ENCODE measurements at places on chromosomes 7 and 10. TPM values are rescaled to one million over a fixed set of nuclear protein-coding genes. Genes with fewer than 3 reads are reported as not detected.

GRCh38 chr10:127168261-127168660, 28.1 kb downstream of the INSYN2A start:
- no peak for DNase-seq

DNA sequence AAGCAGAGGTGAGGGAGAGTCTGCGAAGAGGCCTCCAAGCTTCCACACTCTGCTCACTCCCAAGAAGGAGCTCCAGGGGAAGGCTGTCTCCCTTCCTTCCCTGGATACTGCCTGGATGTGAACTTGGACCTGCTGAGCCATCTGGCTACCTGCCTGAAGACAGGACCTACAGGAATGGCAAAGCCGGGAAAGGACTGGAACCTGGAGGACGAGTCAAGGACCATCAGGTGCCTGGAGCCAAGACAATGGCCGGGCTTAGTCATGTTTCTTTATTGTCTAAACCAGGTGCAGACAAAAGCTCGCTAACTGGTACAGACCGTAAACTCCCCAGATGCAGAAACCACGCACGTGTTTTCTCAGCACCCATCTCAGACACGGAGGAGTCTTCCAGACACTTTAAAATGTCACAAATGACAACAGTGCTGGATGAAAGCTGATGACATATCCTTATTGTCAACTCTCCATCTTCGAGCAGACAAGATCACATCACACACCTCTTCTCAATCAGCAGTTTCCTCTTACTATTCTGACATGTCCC, 12.1 kb downstream of the ASB13 start:
- no peak for DNase-seq

DNA sequence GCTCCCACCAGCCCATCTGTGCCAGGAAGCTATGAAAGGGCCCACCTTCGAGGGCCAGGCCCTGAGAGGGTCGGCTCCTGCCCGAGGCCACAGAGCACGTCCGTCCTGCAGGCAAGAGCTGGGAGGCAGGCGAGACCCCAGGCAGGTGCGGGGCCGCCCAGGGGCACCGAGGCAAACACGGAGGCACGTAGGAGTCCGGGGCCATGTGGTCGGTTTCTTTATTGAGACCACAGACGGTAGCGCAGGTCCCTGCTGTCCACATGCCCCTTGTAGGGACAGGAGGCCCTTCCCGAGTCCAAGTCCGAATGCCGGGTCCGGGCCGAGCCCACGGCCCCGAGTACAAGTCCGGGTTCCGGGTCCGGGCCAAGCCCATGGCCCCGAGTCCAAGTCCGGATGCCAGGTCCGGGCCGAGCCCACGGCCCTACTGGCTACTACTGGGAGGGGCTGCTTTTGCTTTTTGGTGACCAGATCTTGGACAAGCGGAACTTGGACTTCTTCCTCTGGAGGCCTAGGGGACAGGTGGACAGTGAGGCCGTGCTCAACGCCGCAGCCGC, 25.0 kb downstream of the MICALL2 start:
- DNase-seq: no peak

DNA sequence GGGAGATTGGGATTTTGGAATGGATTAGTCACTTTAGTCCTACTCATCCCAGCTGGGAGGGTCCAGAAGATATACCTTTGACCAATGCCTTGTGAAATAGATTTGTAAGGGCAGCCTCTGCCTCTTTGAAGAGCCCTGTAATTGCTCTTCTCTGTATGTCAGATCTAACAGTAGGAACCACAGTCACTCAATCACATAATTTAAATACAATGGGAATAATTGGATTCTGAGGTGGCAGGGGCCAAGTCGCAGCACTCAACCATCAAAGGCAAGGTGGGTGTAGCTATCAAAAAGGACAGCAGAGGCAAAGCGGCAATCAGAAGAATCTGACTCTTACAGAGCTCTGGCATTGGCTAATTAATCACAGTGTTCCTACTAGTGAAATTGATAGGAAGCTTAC, 650.9 kb upstream of the ANKRD30A start:
- no peak for DNase-seq

- no peak for DNase-seq
These were observed 43.1 kb upstream of the HSPB1 start for GRCh38 chr7:76259124-76260093.

DNA sequence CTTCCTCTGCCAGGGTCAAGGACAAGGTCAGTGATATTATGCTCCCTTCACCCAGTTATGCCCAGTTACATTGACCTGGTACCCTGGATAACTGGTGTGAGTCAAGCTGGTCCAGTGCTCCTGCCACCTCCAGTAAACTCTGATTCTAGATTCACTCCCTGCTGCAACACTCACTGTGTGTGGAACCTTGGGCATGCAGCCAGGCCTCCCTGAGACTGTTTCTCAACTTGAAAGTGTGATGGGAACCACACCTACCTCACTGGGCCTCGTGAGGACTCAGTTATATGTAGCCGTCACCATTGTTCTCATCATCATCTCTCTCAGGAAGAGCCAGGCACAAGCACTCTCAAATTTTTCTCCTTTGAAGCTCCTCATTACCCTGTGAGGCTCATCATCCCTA, 935 bp upstream of the ZNF736 start:
- DNase-seq: peak; percentile 12

- DNase-seq: no peak
These were observed 87.5 kb upstream of the GATA3 start for GRCh38 chr10:7967035-7967434.

DNA sequence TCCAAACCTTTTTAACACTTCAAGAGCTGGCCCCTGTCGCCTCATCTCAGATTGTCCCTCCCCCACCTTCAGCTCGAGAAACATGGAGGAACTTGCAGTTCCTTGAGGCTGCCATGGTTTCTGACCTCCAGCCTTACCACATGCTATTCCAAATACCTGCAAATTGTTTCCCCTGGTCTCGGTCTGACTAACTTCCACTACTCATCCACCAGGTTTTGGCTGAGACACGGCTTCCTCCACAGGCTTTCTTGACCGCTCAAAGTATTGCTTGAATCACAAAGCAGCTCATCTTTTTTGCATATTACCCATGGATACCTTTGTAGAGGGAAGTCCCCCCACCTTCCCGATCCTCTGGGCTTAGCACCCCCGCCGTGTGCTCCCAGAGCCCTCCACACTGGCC, 5.2 kb upstream of the SAMD8 start:
- DNase-seq: no peak

DNA sequence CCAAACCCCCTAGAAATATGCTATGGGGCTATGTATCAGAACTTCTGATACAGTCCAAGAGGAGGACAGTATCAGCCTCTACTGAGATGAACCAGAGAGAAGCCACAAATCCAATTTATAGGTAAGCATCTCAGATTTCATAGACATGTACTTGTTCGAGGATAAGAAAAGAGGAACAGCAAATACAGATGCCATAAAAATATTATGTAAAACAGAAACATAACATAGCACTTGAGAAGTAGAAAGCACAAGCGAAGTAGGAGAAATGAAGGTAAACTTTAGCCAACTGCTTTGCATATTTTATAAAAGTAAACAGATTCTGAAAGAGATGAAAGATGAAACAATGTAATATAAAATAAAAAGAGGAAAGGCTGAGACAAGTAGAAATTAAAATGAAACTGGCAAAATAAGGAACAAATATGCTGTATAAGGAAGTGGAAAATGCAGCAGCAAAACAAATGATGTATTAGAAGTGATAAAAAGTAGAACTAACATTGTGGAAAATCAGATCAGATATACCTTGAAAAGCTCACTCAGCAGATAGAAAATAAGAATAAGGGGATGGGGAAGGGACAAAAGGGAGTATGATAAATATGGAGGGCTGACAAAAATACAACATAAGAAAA, 135.1 kb downstream of the SKAP2 start:
- no peak for DNase-seq

DNA sequence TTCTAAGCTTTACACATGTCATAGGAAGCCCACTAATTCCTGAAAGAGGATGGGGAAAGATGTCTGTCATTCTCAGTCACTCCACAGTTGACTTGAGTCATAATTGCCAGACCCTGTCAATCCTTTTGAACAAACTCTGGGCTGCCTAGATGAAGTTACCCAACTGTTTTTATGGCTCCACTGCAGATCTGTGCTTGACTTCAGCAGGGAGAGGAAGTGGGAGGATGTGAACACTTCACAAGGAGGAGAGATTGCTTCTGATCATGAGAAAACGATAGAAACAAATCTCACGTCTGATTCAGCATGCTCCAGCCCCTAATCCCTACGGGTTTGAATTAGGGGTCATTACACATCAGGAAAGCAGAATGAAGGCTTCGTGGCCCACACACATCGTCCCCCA, 596.6 kb upstream of the CELF2 start:
- no peak for DNase-seq

GRCh38 chr10:77619964-77620703, 17.5 kb downstream of the KCNMA1 start:
- no peak for DNase-seq

DNA sequence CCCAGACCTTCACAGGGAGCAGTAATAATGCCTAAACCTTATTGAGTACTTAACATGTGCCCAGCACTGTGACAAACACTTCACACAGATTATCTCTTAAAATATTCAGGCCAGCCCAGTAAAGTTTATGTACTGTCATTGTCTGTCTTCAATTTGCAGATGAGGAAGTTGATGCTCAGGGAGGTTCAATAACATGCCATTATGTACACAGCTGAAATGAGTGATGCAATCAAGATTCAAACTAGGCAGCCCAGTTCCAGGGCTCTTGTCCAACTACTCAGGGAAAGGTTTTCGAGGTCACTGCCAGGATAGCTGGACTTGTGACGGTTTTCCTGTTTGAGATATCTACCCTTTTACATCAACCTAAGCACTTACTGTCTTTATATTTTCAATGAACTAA, 56.1 kb downstream of the AUTS2 start:
- DNase-seq: no peak

GRCh38 chr10:118966076-118966849, 63.3 kb upstream of the NANOS1 start:
- peak; percentile 21 for DNase-seq

- no peak for DNase-seq
These were observed 74.0 kb downstream of the JMJD1C start for GRCh38 chr10:63391812-63392211.

DNA sequence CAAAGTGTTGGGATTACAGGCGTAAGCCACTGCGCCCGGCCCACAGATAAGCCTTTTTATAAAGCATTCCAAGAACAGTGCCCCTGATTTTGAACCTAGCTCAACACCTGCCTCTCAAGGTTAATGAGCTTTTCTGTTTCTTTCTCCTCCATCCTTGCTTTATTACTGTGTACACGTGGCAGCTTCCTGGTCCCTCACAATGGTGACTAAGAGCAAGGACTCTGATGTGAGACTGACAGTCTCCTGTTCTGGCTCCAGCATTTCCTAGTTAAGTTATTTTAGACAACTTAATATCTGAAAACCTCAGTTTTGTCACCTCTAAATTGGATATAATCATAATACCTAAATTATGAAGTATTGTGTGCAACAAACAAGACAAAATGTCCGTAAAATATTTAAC, 9.9 kb downstream of the HABP2 start:
- no peak for DNase-seq

- DNase-seq: no peak
These were observed 9.9 kb upstream of the GSAP start for GRCh38 chr7:77426052-77426404.

GRCh38 chr7:94003446-94004023, 620 bp downstream of the BET1 start:
- no peak for DNase-seq

GRCh38 chr10:68665841-68666240, 55.2 kb upstream of the CCAR1 start:
- no peak for DNase-seq

- DNase-seq: no peak
These were observed 261.0 kb upstream of the MKLN1 start for GRCh38 chr7:131066635-131067034.

DNA sequence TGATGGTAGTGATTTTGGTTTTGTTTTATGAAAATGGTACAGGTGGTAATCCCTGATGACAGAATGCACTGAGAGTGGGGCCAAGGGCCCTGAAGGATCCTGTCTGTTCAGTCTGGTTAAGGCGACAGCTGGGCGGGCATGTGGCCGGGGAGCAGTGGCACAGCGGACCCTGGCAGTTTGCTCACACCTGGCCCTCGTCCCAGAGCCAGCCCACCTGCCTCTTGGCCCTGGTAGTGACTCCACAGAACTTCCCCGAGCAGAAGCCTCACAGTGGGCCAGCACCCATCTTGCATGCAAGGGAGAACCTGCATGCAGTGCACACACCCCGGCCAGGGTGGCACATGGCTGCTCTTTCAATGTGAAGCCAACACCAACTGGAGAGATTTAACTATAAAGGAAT, 82.8 kb downstream of the ALOX5 start:
- no peak for DNase-seq

DNA sequence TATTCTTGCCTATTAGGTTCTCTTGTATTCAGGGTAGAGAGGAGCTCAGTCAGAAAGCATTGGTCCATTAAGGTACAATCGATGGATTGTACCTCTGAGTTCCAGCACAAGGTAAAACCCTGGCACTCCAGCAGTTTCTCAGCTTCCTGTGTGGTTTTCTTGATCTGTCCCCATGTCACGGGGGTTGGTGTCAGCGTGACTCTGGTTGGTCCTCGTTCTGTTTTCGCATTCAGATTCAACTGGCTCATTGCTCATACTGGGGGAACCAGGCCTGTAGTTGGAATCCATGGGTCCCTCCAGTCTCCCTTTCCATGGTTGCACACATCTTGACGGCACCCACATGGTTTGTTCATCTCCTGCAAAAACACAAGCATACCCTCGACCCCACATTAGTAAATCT, 32.7 kb upstream of the RASGEF1A start:
- no peak for DNase-seq

GRCh38 chr10:100267239-100268104, at the start of gene CWF19L1:
Gene CWF19L1, minus strand, starts transcription at chr10:100267638. Its CDS starts 45 bp downstream, at chr10:100267593.
- peak; percentile 80 for DNase-seq

GRCh38 chr10:33664070-33664469, 329.6 kb upstream of the NRP1 start:
- DNase-seq: no peak

DNA sequence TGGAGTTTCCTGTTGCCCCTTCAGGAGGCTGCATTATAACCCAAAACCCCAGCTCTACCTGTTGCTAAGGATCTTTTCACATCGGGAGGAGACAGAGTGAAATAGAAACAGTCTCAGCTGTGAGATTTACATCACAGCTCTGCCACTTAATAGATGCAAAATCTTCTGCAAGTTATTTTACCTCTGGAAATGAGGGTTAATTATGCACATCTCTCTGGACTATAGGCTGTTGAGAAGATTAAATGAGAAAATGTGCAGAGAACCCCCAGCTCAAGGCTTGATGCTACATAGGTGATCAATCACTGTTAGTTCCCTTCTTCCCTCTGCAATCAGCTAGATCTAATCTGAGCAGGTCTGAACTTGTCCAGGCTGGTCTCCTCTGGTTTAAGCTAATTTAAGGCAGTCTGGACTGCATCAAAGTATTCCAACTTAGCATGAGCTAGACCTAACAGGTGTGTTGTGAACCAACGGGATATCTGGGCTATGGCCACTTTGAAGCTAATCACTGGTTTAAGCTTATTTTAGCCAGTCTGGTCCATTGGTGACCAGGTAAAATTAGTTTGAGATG, 8.9 kb upstream of the LRRC18 start:
- DNase-seq: no peak

Gene DYDC2
- not detected for total RNA-seq

Gene CCM2
- 24.0 TPM for total RNA-seq

Gene ADARB2
- total RNA-seq: 0.14 TPM

Gene GPR22
- 55.8 TPM for total RNA-seq

Gene CTAGE8
- not detected for total RNA-seq

Data from heart right ventricle (tissue), 16 donors.